M059J (cell line): ENCODE measurements at places on chromosomes 2 and 18. TPM values are rescaled to one million over a fixed set of nuclear protein-coding genes. Genes with fewer than 3 reads are reported as not detected.

GALNT3 gene
- total RNA-seq, result 0.59 and 1.9 TPM in 2 replicates

DNA sequence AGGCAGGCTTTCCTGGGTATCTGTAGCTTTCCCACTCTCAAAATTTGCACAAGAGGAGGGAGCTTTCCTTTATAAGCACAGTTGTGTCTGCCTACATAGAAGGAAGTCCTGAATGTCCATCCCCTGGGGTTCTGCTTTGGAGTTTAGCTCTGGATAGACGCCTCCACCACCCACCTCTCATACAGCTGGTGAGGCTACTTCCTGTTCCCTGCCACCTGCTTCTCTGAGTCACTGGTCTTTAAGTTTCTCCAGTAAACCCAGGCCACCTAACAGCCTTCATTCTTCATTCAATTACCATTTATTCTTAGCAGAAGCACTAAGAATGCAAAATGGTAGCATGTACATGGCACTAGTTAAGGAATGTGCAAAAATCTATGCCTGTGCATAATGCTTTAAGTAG lies 407.8 kb downstream of the CDH2 start:
- DNase-seq, result peak; percentile 23

GPR39 gene
- total RNA-seq, result 8.2 and 10.7 TPM in 2 replicates

GRCh38 chr2:11028407-11028916 lies 116.7 kb downstream of the KCNF1 start:
- no peak for DNase-seq

MFF gene
- 148 and 168 TPM in 2 replicates for total RNA-seq

DNA sequence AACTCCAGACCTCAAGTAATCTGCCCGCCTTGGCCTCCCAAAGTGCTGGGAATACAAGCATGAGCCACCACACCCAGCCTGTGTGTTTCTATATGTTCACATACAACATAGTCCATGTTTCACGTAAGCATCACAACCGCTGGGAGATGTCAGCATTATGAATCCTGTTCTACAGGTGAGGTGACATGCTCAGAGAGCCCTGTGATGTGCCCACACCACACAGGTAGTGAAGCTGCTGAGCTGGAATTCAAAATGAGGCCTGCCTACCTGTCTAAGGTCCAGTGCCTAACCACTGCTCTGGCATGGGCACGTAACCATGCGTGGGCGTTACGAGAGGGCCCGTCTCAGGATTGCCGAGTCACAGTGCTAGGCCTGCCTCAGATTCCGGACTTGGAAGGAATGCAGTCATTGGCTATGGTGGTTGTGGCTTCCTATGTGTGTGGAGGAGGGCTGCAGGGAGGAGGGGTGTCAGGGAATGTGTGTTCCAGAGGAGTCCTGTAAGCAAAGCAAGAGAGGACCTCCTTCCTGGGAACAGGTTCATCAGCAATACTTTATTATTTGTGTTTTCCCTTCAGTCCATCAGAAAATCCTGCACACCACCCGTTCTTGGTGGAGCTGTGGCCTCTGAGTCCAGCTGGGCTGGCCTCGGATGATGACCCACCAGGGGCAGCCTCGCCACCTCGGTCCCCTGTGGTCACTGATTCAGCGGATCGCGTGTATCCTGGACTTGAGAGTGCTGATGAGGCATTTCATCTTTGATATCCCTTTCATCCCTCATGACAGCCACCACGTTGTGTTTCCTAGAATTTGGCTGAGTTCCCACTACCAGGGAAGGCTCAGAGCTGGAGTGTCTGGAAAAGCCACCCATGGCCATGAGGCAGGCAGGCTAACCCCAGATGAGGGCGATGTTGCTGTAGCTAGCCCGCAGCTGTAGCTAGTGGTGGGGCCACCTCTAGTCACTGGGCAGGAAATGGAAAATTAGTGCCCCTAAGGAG lies 31.1 kb downstream of the HK2 start:
- DNase-seq, result peak; percentile 96

LDLRAD4 gene
- total RNA-seq, result 1.4 and 1.9 TPM in 2 replicates

GRCh38 chr2:61196671-61197070 lies 34.7 kb downstream of the C2orf74 start:
- DNase-seq, result peak; percentile 36

GRCh38 chr2:32039447-32040219 lies at the start of gene DPY30:
TSS of gene DPY30 (minus strand) at chr2:32039805. CDS start at chr2:32039456, 349 bp downstream.
- DNase-seq, result peak; percentile 90

REG3G gene
- total RNA-seq, result not detected in 2 replicates

KIF3C gene
- 6.3 and 11.1 TPM in 2 replicates for total RNA-seq

DNA sequence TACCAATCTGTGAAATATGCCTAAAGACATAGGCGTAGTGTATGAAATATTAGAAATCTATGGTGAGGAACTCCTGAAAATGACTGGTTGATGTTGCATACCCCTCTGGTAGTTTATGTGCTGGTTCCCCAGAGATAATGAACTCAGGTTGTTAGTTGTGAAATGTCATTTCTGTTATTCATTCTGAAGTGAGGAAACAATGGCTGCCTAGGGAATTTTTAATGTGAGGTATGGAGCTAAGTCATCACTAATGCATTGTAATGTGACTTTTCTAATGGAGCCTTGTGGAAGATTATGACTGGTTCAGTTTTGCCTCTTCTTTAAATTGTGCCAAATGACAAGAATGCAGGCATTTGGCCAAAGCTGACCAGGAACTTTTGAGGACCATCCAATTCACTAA lies 61.6 kb upstream of the RAB27B start:
- DNase-seq, result no peak

VAMP8 gene
- 0.27 TPM in 1 of 2 replicates, not detected in the other for total RNA-seq

ACADL gene
- total RNA-seq, result not detected in 2 replicates

AGXT gene
- total RNA-seq, result not detected in 2 replicates

DNA sequence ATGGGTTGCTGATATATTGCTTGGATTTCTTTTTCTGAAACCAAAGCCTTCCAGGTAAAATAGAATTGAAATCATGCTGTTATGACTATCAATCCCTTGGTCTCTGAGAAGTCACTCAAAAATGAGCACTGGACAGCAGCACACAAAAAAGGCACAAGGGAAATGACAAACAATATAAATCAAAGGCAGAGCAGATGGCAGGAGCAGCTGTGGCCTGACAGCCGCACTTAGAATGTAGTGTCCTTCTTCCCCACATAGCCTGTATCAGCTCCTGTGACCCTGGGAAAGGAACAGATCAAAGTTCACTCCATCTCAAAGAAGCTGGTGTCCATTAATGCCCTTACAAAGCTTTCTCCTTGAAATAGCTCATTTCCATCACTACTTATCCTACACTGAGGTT lies 326.7 kb downstream of the SUCLG1 start:
- no peak for DNase-seq

DNA sequence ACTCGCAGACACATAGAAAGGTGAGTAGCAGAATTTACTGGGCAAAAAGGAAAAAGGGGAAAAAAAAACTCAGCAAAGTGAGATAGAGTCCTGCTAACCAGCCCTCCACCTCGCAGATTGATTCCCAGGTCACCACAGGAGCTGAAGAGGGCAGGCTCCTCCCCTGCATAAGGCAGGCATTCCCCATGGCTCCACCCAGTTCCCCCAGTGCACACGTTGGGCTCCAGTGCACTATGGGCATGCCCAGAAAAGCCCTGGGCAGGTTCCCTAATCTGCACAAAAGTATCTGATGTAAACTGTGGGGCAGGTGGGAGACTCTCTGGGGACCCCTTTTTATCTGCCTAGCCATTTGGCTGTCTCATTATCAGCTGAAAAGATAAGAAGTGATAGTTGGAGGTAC lies 461.2 kb upstream of the TMEFF2 start:
- no peak for DNase-seq

AKAIN1 gene
- total RNA-seq, result not detected in 2 replicates

- no peak for DNase-seq
Observed at GRCh38 chr18:11561293-11561692, 48.1 kb upstream of the SLC35G4 start.

GRCh38 chr2:226334981-226335720 lies 464.5 kb downstream of the IRS1 start:
- DNase-seq, result peak; percentile 5

GRCh38 chr2:18238209-18238608 lies 322.2 kb downstream of the RDH14 start:
- DNase-seq, result no peak

DNA sequence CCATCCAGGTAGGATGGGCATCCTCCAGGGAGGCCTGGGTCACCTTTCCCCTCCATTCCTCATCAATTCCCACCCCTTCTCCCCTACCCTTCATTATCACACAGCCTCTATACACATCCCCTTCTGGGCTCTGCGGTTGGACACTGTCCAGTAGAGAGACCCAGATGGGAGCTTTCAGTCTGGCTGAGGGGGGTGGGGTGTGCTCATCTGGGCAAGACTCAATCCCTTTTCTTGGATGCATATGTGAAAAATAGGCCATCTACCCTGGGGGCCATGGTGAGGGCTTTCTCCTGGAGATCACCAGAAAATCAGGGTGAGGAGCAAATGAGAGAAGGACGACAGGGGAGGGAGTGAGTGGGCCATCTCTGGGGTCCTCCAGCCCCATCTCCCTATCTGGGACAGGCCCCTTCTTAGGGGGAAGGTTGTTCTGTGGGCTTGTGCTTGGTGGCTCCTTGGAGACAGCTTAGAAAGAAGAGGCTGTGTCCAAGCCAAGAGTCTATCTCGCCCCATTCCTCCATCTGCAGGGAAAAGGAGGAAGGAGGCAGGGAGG lies 160.1 kb downstream of the DYSF start:
- DNase-seq, result no peak

DNA sequence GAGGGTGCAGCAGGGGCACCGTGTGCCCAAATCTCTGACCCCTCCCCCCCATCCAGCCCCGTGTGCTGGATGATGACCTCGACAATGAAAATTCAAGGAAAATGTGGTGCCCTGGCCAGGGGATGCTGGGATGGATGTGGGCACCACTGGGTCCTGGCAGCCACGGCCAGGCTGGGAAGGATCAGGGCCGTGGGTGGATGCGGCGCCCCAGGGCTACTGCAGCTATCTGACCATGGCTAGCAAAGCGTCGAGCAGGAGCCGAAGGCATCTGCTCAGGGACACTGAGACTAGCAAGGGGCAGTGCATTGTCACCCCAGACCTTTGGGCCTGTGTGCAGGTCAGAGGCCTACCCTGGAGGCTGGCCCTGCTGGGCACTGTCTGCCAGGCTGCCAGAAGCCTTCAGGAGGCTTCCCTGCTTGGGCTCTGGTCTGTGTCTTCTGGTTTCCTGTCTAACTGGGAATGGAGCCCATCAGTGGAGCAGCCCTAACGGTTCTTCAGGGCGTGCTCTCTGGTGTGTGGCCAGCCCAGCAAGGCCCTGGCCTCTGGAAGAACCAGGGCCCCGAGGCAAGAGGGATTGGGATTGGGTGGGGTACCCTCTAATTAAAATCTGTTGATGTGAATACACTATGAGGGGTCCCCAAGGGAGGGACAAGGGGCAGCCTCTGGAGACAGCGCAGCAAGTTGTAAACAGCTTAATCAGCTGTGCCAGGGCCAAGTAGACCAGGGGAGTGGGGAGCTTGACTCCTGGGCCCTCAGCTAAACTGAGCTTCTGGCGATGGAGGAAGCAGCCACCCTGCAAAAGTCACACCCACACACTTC lies 98.0 kb downstream of the STPG4 start:
- DNase-seq, result peak; percentile 42

DNA sequence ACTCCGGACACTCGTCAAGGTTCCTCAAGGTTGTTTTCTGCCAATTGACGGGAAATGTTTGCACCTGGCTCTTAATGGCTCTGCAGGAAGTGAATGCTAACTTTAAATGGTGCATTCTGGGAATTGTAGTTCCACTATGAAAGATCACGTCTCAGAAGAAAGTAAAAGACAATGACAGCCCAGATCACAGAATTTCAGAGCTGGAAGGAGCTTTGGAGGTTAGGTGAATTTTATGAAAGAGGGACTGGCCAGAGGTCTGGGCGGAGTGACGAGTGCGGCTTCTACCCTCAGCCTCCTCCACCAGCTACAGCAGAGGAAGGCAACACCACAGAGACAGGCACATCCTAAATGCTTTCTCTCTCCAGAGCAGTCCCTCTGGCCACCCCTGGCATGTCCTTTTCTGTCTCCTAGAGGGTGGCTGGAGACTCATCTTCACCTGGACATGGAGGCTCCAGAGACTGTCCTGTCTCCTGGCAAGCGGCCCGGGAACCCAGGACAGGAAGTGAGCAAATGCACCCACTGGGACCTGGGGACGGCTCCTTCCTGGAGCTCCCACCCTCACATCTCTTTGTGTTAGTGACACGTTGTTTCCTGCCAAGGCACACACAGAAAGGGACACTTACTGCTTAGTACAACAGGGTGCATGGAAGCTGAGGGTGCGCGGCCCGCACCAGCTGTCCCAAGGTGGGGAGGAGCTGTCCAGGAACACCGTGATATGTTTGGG lies 19.4 kb downstream of the THAP4 start:
- DNase-seq, result no peak

GRCh38 chr2:30336084-30336483 lies 104.8 kb downstream of the LBH start:
- no peak for DNase-seq

SULT1C4 gene
- not detected in 2 replicates for total RNA-seq

TMEM185B gene
- 22.3 and 32.6 TPM in 2 replicates for total RNA-seq

DNA sequence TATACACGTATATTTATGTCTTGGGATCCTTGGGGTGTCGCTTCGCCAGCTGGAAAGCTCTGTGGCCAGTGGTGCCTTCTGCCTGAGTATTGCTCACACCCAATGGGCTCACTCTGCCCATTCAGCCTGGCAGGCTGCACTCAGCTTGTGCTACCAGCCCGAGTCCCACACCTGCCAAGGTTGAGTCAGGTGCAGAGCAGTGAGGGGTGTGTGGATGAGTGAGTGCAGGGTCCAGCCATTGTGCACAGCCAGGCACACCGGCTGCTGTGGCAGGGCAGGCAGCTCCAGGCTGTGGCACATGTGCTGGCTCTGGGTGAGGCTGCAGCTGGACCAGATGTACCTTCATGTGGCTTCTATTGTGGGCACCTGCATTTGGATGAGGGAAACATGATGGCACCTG lies 496.9 kb upstream of the LINC00305 start:
- no peak for DNase-seq

- no peak for DNase-seq
Observed at GRCh38 chr18:35063875-35064690, 22.9 kb downstream of the MAPRE2 start.

DNA sequence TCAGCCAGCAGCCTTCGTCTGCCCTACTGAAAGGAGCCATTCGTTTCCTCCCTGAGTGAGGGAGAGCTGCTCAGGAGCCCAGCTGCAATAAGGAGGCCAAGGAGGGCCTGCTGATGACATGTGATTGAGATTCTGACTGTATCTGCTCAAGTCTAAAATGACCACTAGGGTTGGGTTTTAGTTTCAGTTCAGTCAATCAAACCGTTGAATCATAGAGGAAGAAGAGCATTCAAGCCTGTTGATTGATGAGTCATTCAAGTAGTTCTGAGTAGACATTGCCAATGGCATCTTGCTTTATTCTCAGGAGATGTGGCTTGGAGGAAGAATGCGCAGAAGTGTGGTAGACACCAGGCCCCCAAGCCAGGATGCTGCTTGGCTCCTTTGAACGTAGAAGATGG lies 19.9 kb upstream of the BCL2L11 start:
- peak; percentile 62 for DNase-seq
